ENCODE measurements at places on chromosomes 5 and 9.

DNA sequence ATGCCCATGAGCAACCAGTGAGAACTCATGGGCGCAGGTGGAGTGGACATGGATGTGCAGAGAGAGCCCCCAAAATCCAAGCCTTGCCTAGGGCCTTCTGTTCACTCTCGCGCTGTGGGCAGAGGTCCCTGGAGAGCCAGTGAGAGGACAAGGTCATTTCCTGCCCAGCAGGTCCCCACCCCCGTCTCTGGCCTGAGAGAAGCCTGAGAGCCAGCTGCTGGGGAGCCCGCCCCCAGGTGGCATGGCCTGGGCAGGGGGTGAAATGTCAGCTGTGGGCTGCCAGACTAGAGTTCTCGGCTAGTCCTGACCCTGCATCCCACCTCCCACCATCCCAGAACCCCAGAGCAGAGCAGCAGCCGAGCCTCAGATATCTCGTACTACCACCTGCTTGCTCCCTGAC, 85.3 kb downstream of the BARX1 start:
- no peak for DNase-seq

- no peak for DNase-seq
Measured at GRCh38 chr9:32570262-32570661, 2.7 kb downstream of the NDUFB6 start.

GRCh38 chr5:109038209-109038840, 290.6 kb downstream of the FER start:
- no peak for DNase-seq

DNA sequence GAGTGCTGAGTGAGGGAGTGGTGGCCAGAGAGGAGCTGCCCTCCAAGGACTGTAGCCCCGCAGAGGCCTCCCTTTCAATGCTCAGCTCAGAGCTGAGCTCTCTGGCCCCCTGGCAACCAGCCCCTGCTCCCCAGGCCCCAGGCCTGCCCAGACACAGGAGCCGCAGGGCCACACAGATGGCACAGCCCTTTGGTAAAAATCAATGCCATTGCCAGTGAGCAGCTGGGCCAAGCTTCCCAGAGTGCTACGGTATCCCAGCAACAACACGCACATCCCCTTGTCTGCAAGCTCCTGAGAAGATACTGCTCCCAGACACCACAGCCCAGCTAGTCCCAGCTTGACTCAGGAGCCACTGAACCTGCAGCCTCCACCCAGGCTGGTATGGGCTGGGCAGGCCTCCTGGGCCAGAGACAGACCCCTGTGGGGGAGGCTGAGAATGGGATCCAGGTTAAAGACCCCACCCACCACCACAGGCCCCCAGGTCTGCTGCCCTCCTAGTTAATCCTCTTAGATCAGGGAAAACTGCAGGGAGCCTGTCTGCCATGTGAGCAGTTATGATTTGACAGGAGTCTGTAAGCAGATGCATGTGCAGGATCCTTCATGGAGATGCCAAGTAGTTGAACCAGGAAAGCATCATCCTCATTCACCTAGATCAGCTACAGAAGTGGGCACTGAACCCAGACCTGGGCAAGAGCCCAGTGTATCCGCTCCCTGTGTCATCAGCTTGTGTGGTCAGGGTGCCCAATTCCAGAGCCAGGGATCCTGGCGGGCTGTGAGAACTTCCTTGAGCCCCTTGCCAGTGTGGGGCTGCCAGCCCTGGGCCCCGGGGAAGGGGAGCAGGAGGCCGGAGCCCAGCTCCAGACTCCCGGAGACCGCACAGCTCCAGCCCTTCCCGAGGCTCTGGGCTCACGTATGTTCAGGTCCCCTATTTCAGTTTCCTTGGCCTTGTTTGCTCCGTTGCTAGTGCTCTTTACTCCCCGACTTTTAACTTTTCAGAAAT, 26.7 kb upstream of the ADAMTS2 start:
- DNase-seq: peak; percentile 87

- DNase-seq: no peak
Measured at GRCh38 chr5:147661541-147661940, 121.0 kb downstream of the JAKMIP2 start.

DNA sequence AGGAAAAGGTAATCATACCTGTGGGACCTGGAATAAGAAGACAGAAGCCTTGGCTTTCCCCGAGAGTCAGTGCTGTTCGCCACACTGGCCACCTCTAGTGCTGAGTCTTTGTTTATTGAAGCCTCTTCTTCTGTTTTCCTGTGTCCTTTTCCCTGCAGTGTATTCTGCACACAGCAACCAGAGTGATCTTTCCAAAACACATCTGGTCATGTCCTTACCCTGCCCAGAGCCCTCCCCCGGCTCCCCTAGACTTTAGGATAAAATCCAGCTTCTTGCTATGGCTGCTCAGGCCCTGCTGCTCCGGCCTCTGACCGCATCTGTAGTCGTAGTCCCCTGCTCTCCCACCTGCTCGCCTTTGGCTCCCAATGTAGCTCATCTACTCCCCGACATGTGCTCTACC, 28.3 kb downstream of the GALNT10 start:
- no peak for DNase-seq

- no peak for DNase-seq
Measured at GRCh38 chr5:87278590-87279100, 11.0 kb downstream of the RASA1 start.

- DNase-seq: no peak
Measured at GRCh38 chr5:98816582-98817222, 43.2 kb downstream of the RGMB start.

DNA sequence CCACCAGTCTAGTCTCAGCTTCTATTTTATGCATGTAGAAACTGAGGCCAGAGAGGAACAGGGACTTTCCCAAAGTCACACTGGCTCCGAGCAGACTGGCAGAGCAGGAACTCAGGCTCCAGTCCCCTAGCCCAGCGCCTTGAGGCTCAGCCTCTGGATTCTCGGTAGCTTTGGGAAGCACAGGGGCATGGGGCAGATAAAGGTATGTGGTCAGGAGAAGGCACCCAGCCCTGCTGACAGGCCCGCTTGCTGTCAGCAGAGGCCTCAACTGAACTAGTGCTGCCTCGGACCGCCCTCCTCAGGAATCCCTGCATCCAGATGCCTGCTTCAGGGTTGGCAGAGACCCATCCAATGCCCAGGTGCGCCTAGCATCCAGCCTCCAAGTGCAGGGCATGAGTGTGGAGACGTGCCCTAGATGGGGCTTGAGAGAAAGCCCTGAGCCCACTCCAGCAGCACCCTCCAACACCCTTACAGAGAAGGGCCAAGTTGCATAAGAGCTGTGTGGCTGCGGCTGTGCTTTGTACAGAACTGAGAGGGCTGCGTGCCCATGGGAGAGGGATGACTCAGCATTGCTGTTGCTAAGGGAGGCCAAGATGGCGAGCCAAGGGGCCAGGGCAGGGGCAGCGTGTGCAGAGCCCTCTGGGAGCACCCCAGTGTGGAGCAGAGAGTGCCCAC, 168.6 kb downstream of the MACROH2A1 start:
- DNase-seq: no peak

DNA sequence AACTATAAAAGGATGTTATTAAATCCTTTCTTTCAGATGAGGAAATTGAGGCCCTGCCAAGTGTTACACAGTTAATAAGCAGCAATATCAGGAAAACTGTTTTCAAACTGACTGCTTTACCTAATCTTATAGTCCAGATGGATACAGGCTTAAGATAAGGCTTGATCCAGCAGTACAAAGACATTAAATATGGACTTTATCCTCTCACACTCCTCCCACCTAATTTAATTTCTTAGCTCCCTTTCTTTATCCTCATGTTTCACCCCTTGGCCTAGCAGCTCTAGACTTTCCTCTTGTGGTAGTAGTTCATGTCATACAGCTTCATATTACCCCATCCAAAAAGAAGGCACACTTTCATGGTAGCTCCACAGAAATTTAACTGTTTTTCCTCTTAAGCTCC, 164.5 kb downstream of the BAAT start:
- no peak for DNase-seq

GRCh38 chr9:81224166-81225081, 464.9 kb downstream of the TLE1 start:
- no peak for DNase-seq

GRCh38 chr9:122948313-122948712, 7.5 kb downstream of the RABGAP1 start:
- no peak for DNase-seq

GRCh38 chr5:151020304-151021110, at the start of gene GPX3:
Gene GPX3 (plus strand): TSS chr5:151020591. CDS start chr5:151020655, 64 bp downstream.
- DNase-seq: peak; percentile 21

GRCh38 chr5:168073311-168073710, 218.1 kb upstream of the WWC1 start:
- DNase-seq: no peak

GRCh38 chr5:176902911-176903664, 3.9 kb upstream of the HK3 start:
- no peak for DNase-seq

GRCh38 chr9:90998573-90998972, 197.0 kb downstream of the SYK start:
- no peak for DNase-seq

- DNase-seq: no peak
Measured at GRCh38 chr9:4514252-4515128, 24.2 kb downstream of the SLC1A1 start.

- no peak for DNase-seq
Measured at GRCh38 chr9:82732928-82733327, 330.0 kb downstream of the RASEF start.

DNA sequence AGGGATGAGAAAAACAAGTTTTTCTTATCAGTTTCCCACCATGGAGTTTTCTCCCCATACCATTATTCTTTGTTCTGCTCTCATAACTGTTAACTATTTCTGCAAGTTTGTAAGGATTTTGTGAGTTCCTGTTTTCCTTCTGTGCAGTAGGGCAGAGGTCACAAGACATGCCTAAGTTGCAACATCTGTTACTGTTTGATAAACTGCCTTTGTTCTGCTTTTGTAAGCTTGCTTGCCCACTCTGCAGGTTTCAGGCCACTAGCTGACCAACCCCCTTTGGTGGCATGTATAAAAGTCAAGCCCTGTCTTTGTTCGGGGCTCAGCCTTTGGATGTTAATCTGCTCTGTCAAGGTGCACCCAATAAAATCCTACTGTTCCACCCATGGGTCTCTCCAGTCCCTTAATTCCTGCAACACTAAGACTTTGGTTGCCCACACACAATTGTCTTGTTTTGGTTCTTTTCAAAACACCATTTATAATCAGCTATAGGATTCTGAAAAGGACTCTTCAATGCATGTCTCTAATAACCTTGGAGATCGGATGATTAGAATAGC, 545.4 kb downstream of the CDH9 start:
- no peak for DNase-seq

- DNase-seq: no peak
Measured at GRCh38 chr9:105296877-105297287, 52.4 kb downstream of the SLC44A1 start.

- DNase-seq: no peak
Measured at GRCh38 chr5:68071736-68072135, 143.8 kb upstream of the PIK3R1 start.

- DNase-seq: no peak
Measured at GRCh38 chr9:76552751-76553455, 93.9 kb downstream of the GCNT1 start.

DNA sequence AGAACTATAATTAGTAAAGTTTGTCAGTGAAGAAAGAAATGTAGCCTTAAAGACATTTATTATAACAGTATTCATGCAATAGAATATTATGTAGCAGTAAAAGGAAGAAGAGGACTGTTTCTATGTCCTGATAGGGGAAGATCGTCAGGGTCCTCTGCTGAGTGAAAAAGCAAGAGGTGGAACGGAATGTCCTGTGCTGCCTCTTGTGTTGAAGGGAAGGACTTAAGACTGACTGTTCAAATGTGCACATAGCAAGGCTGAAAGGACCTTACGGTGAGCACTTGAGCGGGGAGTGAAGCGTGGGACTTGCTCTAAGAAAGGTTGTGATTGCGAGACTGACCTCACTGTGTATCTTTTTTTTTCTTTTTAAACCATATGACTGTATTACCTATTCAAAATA, 63.2 kb downstream of the SNX24 start:
- DNase-seq: no peak

DNA sequence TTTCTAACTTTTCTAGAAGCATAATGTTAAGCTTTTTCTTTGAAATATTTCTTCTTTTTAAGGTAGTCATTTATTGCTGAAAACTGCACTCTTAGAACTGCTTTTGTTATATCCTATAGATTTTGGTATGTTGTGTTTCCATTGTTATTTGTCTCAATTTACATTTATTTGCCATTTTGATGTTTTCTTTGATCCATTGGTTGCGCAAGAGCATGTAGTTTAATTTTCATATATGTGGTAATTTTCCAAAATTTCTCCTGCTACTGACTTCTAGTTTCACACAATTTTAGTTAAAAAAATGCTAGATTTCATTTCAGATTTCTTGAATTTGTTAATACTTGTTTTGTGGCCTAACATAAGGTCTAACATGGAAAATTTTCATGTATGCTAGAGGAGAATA, 1029.3 kb upstream of the TYRP1 start:
- no peak for DNase-seq

DNA sequence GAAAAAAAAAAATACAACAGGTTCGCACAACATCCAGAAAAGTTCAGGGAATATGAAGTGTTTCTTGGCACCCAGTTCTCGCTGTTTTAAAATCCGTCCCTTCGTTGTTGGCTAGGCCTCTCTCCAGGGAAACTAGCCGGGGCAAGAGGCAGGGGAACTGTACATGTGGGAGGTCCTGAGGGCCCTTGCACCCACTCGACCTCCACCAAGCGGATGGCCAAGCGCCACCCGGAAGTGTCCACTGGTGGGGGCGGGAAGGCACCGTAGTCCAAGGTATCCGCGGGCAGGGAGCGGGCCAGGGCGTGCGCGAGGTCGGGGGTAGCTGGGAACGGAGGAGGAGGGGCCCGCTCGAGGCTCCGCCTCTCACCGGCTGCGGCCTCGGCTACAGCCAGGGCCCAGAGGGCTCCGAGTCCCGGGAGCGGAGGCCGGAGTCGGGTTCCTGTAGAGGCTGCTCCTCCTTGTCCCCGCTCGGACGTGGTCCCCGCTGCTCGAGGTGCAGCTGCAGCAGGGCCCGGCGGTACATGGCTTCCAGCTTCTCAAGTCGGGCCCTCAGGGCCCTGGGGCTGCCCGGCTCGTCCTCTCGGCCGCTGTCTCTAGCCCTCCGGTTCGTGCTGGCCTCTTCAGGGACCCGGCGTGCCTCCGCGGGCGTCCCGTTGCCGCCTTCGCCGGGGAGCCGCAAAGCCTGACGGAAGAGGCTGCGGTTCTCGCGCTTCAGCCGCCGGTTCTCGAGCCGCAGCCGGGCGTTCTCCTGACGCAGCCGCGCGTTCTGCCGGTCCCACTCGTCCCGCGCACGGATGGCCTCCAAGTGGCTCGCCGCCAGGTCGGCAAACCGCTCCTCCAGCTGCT, 720 bp downstream of the TUSC1 start:
- peak; percentile 65 for DNase-seq

GRCh38 chr9:38727497-38728001, 7.6 kb upstream of the FAM240B start:
- peak; percentile 23 for DNase-seq

DNA sequence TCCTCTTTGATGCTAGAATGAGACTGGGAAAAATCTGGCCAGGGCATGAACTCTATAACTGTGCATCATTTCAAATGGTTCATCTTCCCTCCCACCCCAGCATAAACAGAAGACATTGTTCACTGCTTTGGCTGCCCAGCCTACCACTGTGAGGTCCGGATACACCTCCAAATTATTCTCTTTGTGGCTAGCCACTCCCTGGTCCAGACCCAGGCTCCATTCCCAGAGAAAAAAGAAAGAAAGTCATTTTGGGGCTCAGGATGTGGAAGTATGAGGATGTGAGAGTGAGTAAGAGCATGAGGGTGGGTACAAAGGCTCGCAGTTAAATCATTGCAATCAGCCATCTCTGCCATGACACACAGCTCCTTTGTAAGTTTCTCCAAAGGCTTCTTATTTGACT, 559.2 kb downstream of the PSAT1 start:
- no peak for DNase-seq

All from NCI-H1092 treated with DMSO at 0.1 percent for 48 hours (cell line).